ENCODE measurements at places on chromosomes 7 and 10.

DNA sequence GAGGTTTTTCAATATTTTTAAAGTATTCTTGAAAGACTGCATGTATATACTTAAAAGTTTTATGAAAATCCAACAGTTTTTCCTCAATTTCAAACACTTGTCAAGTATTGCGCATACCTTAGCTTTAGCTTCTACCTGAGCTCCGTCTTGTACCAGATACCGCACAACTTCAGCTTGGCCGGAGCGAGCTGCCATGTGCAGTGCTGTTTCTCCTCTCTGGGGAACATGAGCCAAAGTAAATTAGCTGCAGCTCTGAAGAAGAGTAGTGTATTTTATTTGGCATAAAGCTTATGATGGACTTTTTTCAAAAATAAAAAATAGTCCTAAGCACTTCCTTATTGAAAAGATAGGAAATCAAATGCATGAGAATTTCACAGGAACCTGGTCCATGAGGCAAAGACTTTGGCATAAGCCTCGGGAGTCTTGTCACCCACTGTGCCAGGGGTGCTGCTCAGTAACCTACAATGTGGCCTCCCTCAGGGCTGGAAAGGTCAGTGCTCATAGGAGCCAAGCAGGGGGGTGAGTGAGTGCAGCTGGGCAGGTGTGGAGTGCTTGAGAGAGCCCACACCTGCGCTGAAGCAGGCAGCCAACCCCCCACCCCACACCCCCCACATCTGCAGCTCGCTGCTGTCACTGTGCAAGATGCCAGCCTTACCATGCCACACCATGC is 189.5 kb downstream of the ANK3 start:
- DNase-seq = no peak

- DNase-seq = no peak
Measured at GRCh38 chr10:117003336-117003735, 1.7 kb downstream of the SHTN1 start.

GRCh38 chr7:108629651-108630400 is 60.2 kb downstream of the DNAJB9 start:
- DNase-seq = peak; percentile 87

DNA sequence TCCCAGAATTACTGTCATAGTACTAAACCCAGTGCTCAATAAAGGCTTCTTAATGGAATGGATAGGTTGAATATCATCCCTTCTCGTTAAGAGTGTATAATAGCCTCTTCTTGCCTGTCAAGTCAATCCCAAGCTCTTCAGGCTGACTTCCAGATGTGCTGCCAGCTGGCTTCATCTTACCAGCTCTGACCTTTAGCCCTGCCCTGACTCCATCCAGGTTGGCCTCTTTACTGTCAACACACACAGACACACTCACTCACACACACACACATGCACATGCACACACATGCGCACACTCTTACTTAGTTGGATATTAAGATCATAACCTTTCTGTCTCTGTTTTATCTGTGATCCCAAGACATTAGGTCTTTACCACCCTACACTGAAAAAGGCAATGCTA is 49.1 kb downstream of the ASB4 start:
- no peak for DNase-seq

DNA sequence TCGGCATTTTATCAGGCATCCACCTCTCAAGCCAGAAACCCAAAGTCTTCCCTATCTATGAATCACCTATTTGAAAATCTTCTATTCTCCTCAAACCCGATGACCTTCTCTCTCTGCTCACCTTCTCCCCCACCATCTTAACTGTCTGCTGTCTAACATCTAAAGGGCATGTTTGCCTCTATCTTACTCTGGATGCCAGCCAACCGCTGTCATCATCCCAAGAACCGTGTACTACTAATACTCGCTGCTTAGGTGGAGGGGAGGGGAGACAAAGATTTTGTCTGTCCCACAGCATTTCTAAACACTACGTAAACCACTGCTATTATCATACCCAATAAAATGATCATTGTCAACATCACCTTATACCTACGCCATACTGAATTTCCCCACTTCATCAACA is 29.5 kb downstream of the PAXIP1 start:
- DNase-seq = no peak

DNA sequence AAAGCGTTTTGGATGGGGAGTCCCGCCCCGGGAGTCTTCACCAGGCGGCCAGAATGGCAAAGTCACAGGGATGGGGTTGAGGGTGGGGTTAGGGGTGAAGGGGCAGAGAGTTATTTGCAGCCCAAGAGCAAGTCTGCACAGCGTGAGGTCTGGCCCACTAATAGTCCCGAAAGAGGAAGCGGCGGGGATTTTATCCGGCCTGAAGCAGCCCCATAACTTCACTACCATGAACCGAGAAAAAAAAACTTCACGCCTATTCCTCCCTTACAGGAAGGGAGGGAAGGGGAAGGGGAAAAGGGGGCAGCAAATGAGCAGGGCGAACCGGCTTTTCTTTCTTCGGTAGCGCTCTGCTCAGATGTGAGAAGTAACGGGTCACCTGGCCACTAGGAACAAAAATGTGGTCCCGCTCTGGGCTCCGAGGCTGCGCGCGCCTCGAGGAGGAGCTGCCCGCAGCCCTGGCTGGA is 712 bp downstream of the ITPRIP start:
- DNase-seq = no peak

- no peak for DNase-seq
Measured at GRCh38 chr10:74628136-74628535, 198.3 kb upstream of the KAT6B start.

DNA sequence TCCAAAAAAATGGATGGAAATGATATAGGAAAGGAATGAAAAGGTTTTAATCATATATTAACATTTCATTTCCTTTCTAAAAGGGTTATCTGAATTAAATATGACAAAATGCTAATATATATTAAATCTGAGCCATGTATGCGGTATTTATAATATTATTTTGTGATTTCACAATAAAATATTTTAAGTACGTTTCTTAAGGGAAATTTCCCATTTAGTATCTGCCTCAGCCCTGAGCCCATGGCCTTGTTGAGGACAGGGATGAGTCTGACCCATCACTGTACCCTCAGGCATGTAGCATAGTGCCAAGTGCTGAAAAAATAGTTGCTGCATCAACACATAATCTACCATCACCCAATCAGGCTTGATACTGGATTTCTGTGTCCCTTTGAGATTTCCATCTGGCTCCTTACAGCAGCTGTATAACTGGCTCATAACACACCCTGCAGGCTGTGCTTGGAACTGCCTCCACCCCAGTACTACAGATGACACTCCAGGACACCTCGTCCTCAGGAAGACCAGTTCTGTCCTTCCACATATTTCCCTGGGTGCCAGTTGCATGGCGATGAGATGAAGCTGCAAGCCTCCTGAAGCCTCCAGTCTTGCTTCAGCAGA is 59.4 kb upstream of the ASAH2 start:
- DNase-seq = no peak

- no peak for DNase-seq
Measured at GRCh38 chr7:18575622-18576572, 80.3 kb downstream of the HDAC9 start.

DNA sequence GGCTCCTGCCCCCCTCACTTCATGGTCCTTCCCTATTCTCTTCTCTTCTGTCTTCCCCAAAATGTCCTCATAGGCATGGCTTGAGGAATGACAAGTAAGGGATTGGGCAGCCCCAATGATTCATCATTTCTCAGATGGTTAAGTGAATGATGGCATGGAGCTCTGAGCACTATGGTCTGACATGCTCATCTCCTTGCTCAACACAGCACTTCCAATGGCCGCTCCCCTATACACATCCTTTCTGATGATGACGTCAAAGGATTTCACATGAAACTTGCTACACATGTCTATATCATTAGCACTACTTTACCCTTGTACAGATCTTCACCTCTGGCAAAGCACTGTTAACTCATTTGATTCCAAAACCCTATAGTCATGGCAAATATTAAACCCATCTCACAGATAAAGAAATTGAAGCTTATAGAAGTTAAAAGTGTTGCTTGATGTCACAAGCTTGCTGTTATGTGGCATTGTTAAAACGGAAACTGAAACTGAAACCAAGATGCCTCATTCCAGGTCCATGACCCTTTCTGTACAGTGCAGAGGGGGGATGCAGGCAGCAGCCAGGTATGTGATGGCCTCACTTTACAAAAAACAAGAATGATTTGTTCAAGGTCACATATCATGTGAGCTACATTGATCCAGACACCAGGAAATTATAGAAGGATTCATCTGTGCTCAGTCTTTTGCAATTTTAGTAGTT is 90.0 kb upstream of the PLXNA4 start:
- no peak for DNase-seq

DNA sequence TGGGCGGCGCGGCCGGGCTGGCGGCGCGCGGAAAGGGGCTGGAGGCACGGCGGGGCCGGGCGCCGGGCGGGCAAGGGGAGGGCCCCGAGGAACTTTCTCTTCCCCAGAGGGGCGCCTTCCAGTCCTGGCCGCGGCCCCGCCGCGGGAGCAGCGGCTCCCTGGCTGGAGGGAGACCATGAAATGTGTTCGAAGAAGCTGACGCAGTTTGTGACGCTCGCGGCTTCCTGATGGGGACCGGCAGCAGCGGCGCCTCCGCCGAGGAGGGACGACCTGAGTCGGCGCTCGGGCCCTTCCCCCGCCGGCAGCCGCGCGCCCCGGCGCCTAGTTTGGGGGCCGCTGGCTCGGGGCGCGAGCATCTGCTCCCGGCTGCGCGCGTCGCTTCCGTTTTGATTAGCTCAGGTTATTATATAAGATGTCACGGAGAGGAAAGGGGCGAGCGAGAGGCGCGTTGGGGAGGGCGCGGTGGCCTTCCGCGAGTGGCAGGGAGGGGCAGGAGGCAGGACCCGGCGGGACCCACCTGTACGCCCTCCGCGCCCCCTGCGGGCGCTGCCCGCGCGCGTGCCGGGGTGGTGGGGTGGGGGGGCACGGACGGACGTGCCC is 57.1 kb upstream of the PCGF5 start:
- peak; percentile 14 for DNase-seq

DNA sequence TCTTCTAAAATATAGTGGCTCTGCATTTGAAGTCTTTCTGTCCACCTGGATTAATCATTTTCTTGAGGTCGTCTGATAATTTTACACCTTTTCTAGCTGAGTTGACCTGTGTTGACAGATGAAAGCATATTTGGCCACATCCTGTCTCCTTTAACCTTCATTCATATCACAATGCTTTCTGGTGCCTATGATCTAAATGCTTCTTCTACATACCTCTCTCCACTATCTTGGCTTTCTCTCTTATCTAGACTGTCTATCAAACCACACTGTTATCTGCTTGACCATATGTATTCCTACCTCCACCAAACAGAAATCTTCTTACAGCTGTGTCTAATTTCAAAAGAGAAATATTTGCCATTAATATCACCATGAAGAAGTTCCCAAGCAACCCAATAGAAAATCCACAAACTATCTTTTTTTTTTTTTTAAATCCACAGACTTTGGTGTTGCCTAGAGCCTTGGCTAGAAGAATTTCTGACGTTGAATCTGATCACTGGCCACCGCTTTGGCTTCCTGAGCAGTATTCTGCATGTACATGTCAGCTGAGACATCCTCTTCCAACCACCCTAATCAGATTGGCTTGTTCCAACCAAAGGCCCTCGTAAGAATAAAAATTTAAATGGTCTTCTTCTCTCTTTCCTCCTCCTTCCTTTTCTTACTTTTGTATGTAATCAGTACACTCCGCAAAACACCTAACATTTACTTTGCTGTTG is 66.3 kb upstream of the SP4 start:
- no peak for DNase-seq

GRCh38 chr10:128114901-128115300 is 11.3 kb downstream of the MKI67 start:
- DNase-seq = no peak

DNA sequence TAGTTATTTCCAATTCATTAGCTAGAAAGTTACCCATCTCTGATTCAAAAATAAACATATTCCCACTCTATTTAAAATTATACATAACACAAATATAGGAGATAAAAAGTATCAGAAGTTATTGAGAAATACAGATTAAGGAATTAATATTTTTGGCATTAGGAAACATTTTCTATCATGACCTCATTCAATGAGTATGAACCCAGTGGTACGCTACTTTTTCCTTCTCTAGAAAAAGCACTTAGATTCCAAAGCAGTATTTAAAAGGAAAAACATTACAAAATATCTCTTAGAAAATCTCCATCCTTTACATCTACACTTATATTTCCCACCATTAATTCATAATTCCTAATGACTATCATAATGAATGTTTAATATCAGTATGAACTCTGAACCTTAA is 240.6 kb upstream of the GNAI1 start:
- DNase-seq = no peak

GRCh38 chr10:131882590-131883451 is 18.0 kb upstream of the PPP2R2D start:
- DNase-seq = no peak

DNA sequence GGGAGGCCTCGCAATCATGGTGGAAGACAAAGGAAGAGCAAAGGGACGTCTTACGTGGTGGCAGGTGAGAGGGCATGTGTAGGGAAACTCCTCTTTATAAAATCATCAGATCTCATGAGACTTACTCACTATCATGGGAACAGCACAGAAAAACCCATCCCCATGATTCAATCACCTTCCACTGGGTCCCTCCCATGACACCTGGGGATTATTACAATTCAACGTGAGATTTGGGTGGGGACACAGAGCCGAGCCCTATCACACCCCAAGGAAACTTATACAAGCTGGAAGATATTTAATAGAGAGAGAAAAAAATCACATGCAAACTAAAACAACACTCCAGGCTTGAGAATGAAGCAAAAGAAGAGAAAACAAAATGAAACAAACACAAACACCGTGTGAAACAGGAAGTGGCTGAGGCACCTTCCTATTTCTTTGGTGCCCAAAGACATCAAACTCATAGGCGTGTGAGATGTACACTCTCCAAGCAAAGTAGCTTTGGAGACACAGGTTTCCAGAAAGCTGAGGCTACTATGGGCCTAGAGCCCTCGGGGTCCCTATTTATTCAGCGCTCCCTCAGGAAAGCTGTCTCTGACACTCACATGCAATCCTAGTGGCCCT is 97.2 kb downstream of the PRKCQ start:
- DNase-seq = no peak

DNA sequence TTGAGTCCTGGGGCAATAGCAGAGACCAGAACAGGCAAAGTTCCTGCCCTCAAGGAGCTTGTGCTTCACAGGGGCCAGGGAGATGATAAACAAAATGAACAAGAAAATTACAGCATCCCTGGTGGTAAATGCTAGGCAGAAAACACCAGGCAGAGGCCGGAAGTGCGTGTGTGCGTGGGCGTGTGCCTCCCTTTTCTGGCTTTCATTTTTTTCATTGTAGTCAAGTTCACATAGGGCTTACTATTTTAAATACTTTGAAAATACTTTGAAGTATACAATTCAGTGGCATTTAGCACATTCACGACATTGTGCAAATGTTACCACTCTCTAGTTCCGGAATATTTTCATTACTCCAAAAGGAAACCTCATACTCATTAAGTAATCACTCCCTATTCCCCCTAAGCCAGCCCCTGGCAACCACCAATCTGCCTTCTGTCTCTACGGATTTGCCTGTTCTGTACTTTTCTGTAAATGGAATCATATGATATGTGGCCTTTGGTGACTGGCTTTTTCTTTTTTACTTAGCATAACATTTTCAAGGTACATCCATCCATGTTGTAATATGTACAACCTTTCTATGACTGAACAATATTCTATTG is 88.1 kb upstream of the PDCD4 start:
- no peak for DNase-seq

All from NCI-H446 (cell line).